ENCODE measurements at places on chromosomes 2 and 18.

DNA sequence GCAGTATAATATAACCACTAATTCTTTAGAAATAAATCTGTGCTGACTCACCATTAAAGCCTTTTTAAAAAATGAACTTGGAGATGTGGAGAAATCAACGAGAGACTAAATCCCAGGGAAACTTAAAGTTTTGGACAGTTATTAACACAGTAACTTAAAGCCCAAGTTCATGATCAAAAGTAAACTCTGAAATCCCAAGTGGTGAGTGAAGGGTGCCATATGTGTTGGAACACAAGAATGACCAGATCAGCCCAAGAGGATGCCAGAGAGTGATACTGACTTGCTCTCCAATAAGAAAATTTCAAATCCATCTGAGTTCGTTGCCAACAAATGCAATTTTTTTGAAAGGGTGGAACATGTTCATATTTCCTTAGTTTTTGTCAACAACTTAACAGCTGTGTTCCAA lies 838.1 kb upstream of the ACVR2A start:
- no peak for DNase-seq

DNA sequence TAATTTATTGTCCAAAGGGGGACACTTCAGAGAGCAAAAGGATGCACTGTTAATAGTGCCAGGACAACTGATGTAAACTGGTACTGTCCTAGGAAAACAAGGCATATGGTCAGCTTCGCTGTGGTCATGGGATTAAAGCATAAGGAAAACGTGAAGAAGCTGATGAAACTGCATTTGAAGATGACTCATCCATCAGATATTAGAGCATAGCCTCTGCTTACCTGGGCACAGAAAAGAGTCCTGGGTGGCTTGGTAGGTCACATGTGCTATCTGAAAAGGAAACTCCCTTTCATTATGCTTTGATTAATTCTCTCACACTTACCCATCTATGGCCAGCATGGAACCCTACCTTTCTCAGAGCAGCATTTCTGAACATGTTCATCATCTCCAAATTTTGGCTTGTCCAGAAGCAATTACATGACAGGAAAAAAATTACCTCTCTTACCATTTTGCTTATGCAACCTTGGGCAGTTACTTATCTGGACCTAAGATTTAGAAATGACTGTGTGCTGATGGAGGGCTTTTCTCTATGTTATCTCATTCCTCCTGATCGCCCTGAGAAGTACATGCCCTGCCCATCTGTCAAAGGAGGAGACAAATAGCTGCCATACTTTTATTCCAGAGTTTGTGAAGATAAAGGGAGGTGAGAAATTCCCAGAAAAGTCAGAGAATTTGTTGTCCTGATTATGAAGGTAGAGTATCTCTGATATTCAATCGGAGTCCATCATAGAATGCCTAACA lies 275.3 kb upstream of the SLC14A2 start:
- DNase-seq: no peak

GRCh38 chr2:218452079-218452478 lies 33.2 kb downstream of the VIL1 start:
- no peak for DNase-seq

GRCh38 chr2:6835467-6835866 lies 30.2 kb downstream of the CMPK2 start:
- no peak for DNase-seq

DNA sequence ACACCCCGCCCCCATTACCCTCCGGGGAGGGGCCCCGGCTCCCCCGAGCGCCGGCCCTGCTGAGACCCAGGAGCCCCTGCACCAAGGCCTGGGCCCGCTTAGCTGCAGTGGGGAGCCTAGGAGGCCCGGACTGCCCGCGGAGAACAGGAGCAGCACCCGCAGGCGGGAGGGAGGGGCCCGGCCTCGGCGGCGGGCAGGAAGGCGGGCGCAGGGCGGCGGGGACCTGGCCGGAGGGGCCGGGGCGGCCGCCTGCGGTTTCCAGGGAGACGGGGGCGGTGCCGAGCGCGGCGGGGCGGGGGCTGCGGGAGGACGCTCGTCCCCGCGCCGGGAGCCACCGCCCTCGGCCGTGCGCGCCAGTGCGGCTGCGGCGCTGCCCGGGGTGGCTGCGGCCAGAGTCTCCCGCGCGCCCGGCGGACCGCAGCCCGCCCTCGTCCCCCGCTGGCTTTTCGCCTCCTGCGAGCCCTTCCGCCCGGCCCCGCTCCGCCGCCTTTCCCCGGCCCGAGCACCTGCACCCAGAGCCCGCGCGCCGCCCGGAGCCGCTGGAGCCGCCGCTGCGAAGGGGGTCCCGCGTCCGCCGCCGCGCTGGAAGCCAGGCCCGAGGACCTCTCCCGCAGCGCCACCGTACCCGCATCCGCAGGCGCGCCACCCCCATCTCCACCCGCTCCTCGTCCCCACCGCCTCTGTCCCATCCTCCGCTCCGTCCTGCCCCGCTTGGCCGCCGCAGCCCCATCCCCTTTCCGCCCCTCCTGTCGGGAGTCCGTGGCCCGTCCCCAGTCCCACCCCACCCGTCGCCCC lies 17.2 kb downstream of the GPC1 start:
- peak; percentile 75 for DNase-seq

DNA sequence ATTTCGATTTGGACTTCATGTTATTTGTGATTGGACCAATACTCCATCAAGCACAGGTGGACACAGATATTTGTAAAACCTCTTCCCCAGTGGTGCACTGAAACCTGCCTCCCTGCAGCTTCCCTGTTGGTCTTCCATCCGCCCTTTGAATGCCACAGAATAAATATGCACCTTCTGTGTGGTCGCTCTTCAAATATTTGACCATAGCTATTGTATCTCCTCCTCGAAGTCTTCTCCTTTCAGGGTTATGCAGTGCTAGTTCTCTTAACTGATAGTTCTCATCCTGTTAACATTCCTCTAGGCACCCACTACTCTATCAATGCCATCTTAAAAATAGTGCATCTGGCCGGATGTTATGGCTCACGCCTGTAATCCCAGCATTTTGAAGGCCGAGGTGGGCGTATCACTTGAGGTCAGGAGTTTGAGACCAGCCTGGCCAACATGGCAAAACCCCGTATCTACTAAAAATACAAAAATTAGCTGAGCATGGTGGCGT lies 12.5 kb downstream of the SPATS2L start:
- no peak for DNase-seq

- DNase-seq: no peak
Observed at GRCh38 chr2:147610496-147611040, 234.3 kb upstream of the ACVR2A start.

- no peak for DNase-seq
Observed at GRCh38 chr18:63223837-63224236, 95.7 kb downstream of the BCL2 start.

GRCh38 chr2:192126912-192127311 lies 67.8 kb downstream of the TMEFF2 start:
- DNase-seq: no peak

GRCh38 chr2:182615036-182615435 lies 101.0 kb upstream of the DNAJC10 start:
- no peak for DNase-seq

DNA sequence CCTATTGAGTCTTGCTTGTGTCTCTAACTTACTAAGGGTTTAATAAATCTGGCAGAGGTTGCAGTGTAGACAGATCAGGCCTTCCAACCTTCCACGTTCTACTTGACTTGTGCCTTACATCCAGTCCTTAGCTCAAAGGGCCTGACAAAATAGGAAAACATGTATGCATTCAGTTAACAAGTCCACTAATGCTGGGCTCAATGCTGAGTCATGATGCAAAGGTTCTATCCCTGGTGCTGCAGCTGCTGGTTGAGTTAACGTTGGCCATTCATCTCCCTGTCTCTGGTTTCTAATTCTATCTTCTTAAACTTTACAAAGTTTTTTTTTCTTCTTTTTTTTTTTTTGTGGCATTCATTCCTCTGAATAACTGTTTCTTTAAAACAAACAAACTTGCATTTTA lies 46.3 kb upstream of the ITGB6 start:
- no peak for DNase-seq

- DNase-seq: no peak
Observed at GRCh38 chr2:167826906-167827305, 420.5 kb downstream of the STK39 start.

DNA sequence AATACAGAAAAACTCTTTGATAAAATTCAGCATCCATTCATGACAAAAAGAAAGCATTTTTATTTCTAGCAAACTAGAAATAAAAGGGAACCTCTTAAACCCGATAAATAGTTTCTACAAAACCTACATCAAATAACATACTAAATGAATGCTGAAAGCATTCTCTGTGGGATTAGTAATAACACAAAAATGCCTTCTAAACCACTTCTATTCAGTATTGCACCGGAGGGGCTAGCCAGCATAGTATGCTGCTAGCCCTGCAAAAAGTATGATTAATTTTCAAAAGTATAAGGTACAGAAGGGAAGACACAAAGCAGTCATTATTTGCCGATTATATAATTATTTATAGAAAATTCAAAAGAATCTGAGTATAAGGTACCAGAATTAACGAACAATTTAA lies 145.2 kb downstream of the DTNB start:
- DNase-seq: no peak

- no peak for DNase-seq
Observed at GRCh38 chr2:160294889-160295288, 94.8 kb upstream of the ITGB6 start.

DNA sequence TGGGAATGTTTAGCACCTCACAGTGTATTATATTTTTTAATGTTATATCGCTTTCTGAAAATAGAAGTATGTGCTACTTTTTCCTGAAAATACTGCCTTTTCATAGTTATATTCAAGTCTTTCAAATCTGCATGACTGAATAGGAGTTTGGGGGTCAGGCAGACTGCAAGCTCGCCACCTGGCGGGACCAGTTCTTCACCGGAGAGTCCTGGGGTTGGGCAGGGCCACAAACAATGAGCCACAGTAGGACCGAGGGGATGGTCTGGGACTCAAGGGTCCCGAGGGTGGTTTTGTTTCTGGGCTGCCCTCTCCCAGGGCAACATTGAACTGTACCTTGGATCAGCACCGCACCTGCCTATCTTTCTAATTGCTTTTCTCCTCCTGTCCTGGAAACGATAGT lies 70.6 kb downstream of the VWA3B start:
- no peak for DNase-seq

GRCh38 chr18:24628326-24628725 lies 167.9 kb downstream of the HRH4 start:
- no peak for DNase-seq

DNA sequence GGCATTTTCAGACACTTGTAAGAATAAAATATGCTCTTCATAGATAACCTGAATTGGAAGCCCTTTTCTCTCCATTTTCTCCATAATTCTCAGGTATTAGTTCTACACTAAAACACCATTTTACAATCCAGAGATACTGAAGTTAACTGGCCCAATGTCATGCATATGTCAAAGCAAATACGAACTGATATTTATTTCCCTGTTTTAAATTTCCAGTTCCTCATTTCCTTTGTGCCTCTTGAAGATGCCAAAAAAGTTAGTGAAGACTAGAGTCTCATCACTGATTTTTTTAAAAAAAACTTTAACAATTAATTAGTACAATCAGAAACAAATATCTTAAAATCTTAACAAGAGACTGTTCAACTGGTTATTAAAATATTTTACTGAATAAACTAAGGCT lies 52.8 kb upstream of the ITGB6 start:
- no peak for DNase-seq

- no peak for DNase-seq
Observed at GRCh38 chr18:57649556-57650500, 28.2 kb upstream of the NARS1 start.

DNA sequence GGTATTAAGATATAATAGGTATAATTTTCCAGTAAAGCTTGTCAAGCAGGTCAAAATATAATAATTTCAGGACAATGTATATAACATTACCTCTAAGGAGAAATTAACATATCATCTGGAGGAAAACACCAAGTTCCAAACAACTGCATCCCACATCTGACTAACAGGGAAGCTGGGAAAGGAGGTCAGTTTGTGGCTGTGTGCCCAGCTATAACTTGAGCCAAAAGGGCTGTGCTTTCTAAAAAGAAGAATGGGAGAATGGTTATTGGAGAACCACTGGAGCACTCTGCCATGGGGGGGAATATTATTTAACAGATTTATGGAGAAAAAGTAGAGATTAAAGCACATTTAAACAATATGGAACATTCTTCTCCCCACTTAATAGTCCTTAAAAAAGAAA lies 390.6 kb upstream of the PKDCC start:
- DNase-seq: no peak

DNA sequence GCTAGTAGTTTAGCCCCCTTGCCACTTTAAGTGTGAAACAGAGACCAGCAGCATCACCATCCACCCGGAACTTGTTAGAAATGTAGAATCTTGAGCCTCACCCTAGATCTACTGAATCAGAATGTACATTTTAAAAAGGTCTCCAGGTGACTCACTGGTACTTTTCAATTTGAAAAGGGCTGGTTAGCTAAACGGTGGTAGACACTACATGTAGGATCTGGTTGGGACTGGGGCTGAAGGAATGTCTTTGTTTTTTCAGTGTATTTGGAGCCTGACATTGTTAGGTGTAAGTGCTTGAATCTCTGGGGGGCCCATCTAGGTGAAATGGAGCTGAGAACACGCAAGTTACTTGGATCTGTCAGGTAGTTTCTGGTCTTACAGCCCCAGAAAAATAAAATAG lies 44.0 kb upstream of the XPO1 start:
- DNase-seq: no peak

GRCh38 chr2:157413326-157414035 lies 30.4 kb downstream of the CYTIP start:
- DNase-seq: no peak

DNA sequence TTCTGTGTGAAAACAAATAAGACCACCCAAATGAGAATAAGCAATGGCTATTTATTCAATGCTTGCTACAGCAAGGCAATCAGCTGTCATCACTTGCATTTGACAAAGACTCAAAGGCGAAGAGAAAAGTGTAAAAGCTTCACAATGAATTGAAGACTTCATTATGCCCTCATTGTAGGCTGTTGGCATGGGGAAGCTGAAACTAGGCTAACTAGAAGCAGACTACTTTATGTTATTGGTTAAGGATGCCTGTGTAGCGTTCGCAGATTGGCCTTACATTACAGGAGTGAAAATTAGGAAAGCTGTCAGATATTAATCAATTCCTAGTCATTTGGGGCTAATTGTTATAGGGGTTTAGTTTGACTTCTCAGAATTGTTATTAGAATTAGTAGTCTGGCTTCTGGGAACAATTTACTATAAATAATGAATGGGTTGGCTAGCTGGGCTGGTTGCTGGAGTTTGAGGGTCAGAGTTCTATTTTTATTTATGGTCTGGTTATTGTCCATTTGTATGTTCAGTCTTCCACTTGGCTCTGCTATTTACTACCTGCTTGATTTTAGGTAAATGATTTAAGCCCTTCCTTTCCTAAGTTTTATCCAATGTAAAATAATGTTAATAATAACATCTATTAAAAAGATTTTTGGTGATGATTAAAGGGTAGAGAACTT lies 437.2 kb upstream of the SYT4 start:
- DNase-seq: no peak

- DNase-seq: no peak
Observed at GRCh38 chr18:55219059-55219458, 259.8 kb upstream of the CCDC68 start.

DNA sequence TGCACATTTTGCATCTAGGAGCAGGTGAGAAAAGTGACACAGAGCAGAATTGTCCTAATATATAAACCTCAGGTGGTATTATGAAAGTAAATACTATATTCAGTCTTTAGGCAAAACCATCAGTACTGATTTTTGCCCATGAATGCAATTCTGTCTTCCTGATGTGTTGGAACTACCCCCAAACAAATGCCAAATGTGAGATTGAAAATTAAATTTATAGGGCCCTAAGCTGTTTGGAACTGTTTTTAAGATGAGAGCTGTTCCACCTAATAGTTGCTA lies 115.2 kb downstream of the SH3RF3 start:
- no peak for DNase-seq
